ENCODE measurements at places on chromosomes 6 and 20.

GRCh38 chr6:168273441-168274036, 46.0 kb downstream of the DACT2 start:
- DNase-seq = no peak

- DNase-seq = no peak
These were observed 18.2 kb downstream of the ERGIC3 start for GRCh38 chr20:35560105-35560511.

- DNase-seq = no peak
These were observed 103.4 kb downstream of the MRPL14 start for GRCh38 chr6:44023586-44024454.

GRCh38 chr20:51381557-51381956, 161.0 kb downstream of the NFATC2 start:
- DNase-seq = no peak

GRCh38 chr20:20161611-20162010, 109.3 kb downstream of the CFAP61 start:
- no peak for DNase-seq

GRCh38 chr20:59645271-59645670, 40.9 kb downstream of the PHACTR3 start:
- no peak for DNase-seq

- DNase-seq = no peak
These were observed 122.3 kb downstream of the BANF2 start for GRCh38 chr20:17822039-17822438.

GRCh38 chr6:138891255-138891986, 95.5 kb downstream of the ECT2L start:
- no peak for DNase-seq

- DNase-seq = no peak
These were observed 9.7 kb downstream of the MDC1 start for GRCh38 chr6:30707281-30707850.

DNA sequence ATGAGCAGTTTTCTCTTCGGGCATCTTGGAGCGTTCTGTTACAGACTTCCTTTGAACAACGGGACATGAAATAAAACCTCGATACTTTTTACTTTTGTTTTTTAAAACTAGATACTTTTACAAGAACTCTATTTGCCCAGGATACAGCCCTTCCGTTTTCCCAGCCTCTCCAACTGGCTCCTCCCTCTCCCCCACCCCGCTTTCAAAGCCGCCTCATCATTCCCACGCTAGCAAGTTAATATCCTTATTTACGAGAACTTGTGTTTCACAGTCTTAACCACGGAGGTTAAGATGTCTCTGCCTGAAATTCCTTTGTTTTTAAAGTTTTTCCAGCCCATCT, 241 bp upstream of the CFAP206 start:
- DNase-seq = no peak

- no peak for DNase-seq
These were observed 27.8 kb downstream of the ELOVL5 start for GRCh38 chr6:53320964-53321363.

- DNase-seq = no peak
These were observed 77.6 kb downstream of the WASF1 start for GRCh38 chr6:110101885-110102284.

DNA sequence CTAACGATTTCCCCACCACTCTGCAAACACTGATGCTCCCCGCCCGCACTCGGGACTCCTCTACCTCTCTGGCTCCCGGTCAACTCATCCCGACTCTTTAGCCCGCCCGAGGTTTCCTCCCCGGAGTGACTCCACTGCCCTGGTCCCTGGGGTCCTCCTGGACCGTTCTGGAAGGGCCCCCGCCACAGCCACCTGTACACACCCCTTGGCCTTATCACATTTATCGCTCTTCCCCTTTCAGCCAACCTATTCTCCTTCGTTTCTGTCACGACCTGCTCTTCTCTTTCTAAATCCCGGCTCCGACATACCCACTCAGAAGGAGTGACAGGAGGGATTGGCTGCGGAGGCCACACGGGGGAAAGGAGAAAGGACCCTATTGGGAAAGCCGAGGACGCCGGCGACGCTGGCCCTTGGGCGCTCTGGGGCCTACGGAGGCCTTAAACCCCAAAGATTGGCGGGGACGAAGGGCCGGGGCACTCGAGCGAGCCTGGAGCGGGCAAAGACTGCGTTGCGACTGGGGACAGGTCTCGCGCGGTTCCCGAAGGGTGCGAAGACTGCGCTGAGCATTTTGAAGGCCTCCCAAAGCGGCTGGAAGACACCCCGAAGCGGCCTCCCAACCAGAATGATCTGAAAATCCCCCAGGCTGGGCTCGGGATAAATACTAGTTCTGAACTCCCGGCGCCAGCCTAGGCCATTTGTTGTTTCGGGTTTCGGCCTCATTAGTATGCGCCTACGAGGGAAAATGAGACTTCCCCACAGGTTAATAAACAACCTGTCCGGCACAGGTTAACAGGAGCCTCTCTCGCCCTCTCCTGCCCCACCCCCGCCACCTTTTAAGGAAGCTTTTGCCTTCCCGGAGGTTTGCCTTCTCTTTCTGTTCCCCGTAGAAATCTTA, 9.2 kb downstream of the SIM1 start:
- DNase-seq = no peak

DNA sequence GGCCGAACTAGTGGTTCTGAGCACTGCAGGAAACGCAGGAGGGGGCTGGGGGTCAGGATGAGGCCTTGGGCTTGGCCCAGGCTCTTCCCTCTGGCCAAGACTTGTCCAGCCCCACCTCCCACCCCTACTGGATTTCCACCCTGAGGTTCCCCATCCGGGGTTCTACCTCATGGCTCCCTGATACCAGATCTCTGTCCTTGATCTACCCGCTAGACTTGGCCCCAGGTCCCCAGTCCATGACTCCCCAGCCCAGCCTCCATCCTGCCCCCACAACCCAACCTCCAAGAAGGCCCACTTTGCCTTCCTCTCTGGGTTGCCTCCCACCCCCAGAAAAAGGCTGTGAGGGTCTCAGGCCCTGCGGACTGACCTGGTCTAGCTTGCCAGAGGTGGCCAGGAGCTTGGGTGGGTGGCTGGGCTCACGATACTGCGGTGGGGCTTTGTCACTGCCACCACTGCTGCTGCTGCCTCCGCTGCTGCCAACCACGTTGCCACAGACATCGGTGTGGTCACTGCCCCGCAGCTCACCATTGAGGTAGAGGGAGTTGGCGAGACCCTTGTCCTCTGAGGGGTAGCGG, 6.8 kb upstream of the FASTKD5 start:
- DNase-seq = no peak

DNA sequence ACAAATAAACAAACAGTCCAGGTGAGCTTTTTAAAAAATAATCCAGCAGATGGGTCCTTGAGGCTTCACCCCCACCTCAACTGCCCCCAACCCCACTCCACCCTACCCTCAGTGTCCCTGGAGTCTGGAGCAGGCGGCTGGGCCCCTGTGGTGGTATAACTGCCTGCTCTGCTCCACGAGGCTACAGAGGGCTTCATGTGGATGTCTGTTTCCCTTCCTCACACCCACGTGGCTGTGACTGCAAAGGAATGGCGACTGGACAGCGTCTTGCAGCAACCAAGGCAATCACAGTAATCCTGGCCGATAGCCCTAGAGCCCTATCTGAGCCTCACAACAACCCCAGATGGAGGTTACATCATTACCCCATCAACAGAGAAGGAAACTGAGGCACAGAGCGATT, 76.5 kb downstream of the SLC2A10 start:
- DNase-seq = no peak

GRCh38 chr20:45346291-45346718, 1.9 kb downstream of the SDC4 start:
- no peak for DNase-seq

DNA sequence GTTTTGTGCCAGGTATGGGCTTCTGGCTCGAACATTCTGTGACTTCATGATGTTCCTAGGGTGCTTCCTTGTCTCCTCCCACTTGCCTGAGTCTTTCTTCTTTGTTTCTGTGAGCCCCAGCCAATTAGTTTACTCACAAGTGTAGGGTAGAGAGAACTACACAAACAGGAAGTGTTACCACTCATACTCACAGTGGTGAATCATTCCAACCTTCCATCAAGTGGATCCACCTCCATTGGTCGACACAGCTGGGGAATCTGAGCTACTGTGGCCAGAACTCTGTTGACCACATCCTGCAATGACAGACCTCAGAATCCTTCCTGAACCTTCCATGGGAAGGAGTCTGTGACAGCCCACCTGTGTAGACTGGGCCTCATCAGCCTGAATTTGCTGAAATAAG, 76.8 kb downstream of the UNC5CL start:
- DNase-seq = no peak
